ENCODE measurements at places on chromosomes 6 and 20.
A peak's percentile ranks its signal among the peaks of the same experiment; 100 is the strongest.

- no peak for DNase-seq
Measured at GRCh38 chr6:70107852-70108629, 194.8 kb downstream of the COL9A1 start.

GRCh38 chr6:45533386-45533785 is 155.7 kb upstream of the SUPT3H start:
- no peak for DNase-seq

DNA sequence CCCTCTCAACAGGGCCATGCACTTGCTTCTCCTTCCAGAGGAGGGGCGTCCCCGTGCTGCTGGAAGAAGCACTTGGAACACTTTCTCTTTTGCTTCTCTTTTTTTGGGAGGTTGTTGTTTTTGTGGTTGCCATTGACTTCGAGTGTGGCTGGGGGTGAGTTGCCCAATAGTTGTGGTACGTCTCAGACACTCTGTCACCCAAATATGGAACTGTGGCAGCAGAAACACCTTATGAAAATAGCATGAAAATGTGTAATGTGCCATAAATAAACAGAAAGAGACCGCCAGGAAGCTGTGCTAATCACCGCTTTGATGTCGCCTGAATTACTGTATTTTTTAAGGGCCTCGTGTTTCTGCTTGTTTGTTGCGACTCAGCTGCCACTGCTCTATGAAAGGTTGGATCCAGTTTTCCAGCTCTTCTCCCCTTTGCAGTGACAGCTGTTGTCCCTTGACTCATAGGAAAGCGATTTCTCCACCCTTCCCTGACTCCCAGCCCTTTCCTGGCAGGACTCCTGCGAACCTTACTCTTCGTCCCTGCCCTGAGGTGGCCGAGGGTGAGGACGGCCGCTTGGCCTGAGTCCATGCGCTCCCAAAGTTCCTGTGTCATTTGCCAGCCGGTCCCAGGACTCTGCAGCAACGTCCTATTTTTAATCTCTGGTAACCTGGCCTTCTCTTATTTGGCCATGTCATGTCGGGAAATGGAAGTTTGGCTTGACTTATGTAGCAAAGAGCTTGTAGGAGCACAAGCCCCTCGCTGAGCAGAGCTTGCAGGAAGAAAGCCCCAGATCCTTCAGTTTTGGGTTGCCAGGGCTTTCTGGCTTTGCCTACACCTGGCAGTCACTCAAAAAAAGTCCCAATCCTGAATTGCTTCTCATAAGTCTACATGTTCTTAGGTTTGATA is 694.6 kb downstream of the QKI start:
- no peak for DNase-seq

DNA sequence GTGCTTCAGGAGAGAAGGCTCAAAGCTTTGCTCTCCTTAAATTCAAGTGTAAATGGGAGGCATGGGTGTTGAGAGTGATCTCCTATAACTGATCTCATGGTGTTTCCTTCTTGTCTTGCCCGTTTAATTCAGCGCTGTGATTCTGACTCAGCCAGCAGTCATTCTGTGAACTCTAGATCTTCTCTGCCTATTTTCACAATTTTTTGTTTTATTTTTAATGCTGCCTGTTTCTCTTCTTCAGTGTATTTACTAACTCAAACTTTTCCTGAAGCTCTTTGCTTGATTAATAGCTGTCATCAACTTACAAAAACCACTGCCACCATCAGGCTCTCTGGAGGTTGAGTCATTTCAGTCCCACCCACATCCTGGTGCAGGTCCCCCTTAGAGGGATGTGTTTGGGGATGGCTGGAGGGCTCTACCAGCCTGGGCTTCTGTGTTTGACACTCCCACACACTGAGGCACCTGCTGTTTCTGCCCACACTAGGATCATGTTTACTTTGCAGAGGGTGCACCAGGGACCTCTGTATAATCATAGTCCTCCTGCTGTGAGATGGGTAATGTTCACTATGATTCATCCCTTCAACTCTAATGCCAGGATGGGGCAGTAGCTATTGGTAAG is 94.0 kb downstream of the SHLD1 start:
- peak; percentile 47 for DNase-seq

GRCh38 chr20:23570178-23570760 is 2.0 kb upstream of the CST9L start:
- DNase-seq, result no peak

- DNase-seq, result no peak
Measured at GRCh38 chr20:58708246-58708931, 15.8 kb downstream of the NPEPL1 start.

GRCh38 chr6:53230775-53231467 is 82.3 kb upstream of the GCM1 start:
- no peak for DNase-seq

DNA sequence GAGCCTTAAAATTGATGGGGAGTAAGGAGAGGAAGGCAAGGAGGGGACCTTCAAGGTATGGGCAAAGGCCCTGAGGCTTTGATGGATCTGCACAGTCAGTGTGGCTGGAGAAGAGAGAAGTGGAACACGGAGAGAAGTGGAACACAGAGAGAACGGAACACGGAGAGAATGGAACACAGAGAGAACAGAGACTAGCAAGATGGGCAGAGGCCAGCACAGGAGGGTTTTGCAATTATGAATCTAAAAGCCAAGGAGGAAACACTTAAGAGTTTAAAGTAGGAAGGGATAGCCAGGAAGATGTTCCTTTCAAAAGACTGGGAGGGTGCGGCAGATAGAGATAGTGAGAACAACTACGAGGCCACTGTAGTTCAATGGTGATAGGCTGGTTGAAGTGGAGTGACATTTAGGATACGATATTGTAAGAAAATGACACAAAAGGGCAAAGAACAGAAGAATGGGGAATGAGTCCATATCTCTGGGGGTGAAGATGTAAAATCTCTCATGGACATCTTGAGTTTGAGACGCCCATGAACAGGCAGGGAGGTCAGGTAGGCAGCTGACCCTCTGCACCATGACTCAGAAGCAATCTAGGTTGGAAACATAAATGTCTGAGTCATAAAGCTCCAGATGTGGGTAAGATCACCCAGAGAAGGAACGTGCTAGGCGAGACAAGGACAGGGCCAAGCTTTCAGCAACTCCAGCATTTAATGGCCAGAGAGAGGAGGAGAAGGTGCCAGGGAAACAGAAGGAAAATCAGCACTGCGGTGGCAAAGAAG is 25.4 kb downstream of the ZMYND8 start:
- no peak for DNase-seq

- DNase-seq, result no peak
Measured at GRCh38 chr6:111722179-111722731, 116.6 kb upstream of the TRAF3IP2 start.

DNA sequence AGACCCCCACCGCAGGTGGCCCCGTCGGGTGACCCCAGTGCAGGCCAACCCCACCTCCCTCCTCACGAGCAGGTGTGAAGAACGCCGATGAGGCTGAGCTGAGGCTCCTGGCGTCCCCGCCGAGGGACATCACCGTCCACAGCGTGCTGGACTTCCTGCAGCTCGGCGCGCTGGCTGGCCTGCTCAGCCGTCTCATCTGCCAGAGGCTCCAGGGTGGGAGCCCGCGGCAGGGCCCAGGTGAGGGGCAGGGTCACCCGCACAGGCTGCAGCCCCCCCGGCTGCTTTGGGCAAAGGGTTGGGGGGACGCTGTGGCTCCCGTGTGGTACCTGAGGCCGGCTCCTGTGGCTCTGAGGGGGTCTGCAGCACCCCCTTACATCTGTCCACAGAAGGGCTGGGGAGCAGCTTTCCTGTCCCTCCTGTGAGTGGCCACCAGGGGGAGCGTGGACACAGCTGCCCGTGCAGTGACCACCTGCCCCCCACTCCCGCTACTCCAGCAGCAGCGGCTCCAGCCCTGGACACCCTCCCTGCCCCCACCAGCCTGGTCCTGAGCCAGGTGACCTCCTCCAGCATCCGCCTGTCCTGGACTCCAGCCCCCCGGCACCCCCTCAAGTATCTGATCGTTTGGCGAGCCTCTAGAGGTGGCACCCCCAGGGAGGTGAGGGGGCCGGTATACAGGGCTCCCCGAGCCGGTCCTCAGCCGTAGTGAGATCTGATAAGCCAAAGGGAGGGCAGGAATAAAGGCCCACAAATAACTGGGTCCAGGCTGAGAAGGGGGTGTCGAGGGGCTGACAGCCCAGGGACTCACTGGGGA is 16.5 kb downstream of the COL20A1 start:
- no peak for DNase-seq

DNA sequence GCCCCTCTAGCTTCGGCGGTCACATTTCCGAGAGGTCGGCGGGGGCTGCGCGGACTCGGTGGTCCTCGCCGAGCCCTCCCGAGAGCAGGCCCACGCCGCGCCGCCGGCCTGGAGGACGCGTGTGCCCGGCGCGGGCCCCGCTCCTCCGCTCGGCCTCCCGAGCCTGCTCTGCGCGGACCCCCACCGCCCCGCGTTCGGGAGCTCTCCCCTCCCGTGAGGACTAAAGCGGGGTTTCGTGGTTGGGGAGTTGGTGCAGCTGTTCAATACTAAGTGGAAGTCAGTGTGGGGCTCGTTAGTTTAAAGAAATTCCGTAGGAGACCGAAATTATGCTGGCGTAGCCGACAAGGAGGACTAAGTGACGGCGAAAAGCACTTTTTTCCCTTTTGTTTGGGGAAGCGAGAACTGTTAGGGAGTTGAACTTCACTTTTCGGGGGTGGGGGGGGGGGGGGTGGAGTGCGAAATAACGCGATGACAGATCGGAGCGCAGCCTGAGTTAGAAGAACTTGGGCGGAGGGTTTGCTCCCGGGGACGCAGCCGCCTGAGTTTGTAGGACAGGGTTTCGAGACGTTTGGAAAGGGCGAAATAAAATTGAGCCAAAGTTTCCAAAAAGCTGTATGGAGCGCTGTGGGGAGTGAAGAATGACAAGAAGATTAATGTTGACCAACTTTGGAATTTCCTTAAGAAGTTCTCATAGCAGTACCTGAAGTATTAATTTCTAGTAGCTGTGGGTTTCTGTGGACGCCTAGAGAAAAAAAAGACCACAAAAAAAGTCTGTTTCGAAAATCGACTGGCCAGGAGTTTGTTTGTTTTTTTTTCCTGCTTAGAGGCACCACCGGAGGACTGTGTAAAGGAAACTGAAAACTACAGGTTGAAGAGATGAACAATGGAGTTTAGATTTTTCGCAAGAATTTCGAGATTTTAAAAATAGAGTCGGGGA is 1.4 kb downstream of the QKI start:
- DNase-seq, result no peak

- no peak for DNase-seq
Measured at GRCh38 chr6:11410539-11411307, 126.8 kb upstream of the TMEM170B start.

- peak; percentile 31 for DNase-seq
Measured at GRCh38 chr6:134175532-134176263, 123.3 kb upstream of the SLC2A12 start.

GRCh38 chr6:57072108-57072507 is 17.9 kb upstream of the ZNF451 start:
- DNase-seq, result no peak

DNA sequence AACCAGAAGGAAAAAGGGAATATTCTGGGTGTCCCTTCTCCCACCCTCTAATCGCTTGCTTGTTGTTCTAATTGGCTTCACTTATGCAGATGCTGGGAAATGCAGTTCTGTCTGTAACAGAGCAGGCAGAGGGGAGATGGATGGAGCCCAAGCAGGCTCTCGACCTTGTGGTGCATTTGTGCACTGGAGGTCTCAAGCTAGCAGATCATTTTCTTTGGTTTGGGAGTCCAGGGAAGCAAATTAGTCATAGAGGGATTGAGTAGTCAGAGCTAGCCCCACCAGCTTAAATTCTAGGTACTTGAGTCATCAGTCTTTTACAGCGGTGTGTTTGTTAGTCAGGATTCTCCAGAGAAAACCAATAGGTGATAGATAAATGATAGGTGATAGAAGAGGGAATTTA is 234.7 kb upstream of the ECI2 start:
- no peak for DNase-seq

DNA sequence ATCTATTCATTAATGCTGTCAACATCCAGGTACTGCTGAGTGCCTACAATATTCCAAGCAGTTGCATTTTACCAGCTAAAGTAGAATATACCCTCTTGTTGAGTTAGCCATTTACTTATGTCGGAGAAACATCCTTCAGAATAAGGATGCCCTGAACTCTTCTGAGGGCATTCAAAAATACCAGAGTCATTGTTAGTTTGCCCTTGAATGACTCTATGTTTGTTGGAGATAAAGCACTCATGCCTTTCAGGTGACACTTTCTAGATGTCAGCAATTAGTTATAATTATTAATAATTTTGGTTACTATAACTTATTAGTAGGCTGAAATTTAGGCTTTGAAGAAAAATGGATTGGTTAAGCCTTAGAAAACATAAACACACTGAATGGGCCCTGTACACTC is 286.2 kb upstream of the STXBP5 start:
- no peak for DNase-seq

DNA sequence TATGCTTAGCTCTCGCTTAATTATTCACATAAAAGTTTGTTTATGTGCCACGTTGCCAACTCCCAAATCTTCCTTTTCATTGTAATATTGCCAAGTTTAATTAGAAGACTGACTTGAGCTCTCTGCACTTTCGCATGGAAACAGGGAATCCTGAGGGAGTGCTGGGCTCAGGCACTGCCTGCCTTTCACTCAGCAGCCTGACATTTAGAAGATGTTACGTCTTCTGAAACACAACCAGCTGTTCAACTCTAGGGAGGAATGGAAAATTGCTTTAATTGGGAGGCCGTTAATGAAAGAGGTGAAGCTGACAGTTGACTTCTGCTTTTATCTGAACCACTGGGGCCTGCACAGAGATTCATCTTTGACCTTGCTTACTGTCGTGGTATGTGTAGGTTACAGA is 77.4 kb upstream of the MTHFD1L start:
- no peak for DNase-seq

GRCh38 chr6:139027620-139028182 is 844 bp upstream of the ABRACL start:
- peak; percentile 27 for DNase-seq

DNA sequence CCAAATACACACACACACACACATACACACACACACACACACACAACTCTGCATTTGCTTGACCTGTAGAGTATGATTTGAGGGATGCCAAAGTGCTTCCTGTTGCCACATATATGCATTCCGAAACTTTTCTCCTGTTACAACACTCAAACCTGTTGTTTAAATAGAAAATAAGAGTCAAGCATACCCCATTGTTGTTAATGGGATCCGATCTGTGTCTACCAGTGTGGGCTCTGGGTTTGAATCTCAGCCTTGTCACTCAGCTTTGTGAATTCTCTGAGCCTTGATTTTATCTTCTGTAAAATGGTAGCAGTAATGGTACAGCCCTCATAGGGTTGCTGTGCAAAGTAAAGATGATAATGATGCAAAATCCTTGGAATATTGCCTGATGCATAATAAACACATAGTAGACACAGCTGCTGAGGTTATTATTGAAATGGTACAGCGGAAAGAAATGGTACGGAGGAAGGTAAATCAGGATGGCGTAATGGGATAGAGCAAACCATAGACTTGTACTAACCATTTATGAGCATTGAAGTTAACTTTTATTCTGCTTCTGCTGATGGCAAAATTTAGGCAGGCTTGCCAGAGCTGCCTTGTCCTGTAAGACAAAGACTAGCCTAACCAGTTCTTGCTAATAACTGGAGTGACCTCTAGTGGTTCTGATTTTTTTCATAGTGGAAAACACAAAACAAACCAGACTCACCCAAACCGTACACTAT is 113.5 kb upstream of the PHACTR1 start:
- no peak for DNase-seq
